ENCODE measurements at places on chromosomes 4 and X.
A peak's percentile ranks its signal among the peaks of the same experiment; 100 is the strongest.

GRCh38 chr4:19993242-19993641 lies 258.5 kb upstream of the SLIT2 start:
- no peak for DNase-seq

GRCh38 chr4:3409571-3410091 lies 32.1 kb upstream of the HGFAC start:
- no peak for DNase-seq

DNA sequence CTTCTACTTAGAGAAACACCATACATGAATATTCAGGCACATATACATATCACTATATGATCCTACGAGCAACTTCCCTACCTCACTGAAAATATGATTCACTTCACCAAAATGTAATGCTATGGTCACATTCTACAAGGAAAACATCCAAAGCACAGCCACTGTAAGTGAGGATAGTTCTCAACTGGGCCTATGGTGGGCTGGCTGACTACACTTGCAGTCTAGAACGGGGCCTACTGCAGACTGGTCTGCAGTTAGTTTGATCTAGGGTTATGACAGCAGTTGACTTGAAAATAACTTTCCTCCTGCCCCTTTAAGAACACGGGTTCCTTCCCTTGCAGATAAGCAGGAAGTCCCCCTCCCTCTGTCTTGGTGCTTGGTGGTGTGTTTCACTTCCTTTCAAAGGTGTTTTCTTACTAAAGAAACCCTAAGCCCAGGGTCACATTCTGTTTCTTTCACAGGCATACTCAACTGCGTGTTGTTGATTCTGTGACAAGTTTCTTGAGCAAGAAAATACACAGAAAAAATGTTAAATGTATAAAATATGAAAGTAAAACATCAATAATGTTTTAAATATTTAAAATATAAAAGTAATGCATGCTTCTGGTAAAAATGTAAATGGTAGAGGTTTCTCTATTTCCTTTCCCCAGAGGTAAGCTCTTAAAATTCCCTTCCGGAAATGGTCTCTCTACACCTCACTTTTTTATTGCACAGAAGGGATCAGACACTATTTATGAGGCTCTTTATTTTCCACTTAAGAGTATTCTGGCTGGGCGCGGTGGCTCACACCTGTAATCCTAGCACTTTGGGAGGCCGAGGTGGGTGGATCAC lies 18.0 kb upstream of the TMSB4X start:
- peak; percentile 92 for DNase-seq

- DNase-seq, result no peak
These were observed 1.0 kb downstream of the SCD5 start for GRCh38 chr4:82797405-82798111.

GRCh38 chr4:182242787-182243186 lies 415 bp upstream of the TENM3 start:
- no peak for DNase-seq

Data from activated CD4-positive, alpha-beta T cell treated with anti-CD3 and anti-CD28 coated beads, Interleukin-10, Interleukin-2, amounts not matched to agents 100 ng/mL and 50 ng/mL, durations not matched to agents 16 hours and 8 hours (primary cell).